ENCODE measurements at places on chromosomes 7 and 10.

GRCh38 chr7:113071465-113071864 lies 15.2 kb downstream of the GPR85 start:
- no peak for DNase-seq

GRCh38 chr10:49090696-49091380 lies 24.5 kb downstream of the VSTM4 start:
- DNase-seq, result no peak

- no peak for DNase-seq
These were observed 14.4 kb upstream of the TSGA13 start for GRCh38 chr7:130700760-130701159.

- no peak for DNase-seq
These were observed 100.0 kb downstream of the INPP5A start for GRCh38 chr10:132637477-132638129.

DNA sequence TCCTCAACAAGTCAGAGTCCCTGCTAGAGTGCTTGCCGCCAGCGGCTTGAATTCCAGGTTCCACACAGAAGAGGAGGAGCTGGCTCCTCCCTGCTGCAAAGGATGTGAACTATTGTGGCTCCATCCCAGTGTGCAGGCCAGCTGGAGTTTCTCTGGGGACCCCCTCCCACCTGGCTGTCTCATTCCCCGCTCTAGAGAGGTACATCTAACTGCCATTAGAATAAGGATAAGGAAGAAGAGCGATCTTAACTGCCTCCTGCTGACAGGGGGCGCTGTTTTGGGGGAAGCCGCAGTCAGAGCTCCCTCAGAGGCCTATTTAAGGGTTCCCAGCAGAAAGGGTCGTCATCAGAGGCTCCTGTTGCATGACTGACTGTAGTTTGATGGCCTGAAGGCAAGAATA lies 40.8 kb upstream of the HECW1 start:
- no peak for DNase-seq

GRCh38 chr10:59907918-59908807 lies 1.8 kb upstream of the CCDC6 start:
- DNase-seq, result no peak

GRCh38 chr7:148026713-148027112 lies 563.9 kb upstream of the C7orf33 start:
- DNase-seq, result no peak

GRCh38 chr7:141071855-141072547 lies 1.9 kb upstream of the TMEM178B start:
- DNase-seq, result no peak

GRCh38 chr10:110758898-110759297 lies 112.8 kb upstream of the PDCD4 start:
- no peak for DNase-seq
